Mesenteric fat pad (tissue), 1 donor: ENCODE measurements at places on chromosomes 7 and 10. TPM values are rescaled to one million over a fixed set of nuclear protein-coding genes. Genes with fewer than 3 reads are reported as not detected.

The NXPH1 gene
- total RNA-seq = not detected

The UCN3 gene
- total RNA-seq = not detected

The CYP3A4 gene
- total RNA-seq = 0.26 TPM

The PNLIPRP3 gene
- total RNA-seq = not detected
